ENCODE measurements at places on chromosomes 3 and 15.

DNA sequence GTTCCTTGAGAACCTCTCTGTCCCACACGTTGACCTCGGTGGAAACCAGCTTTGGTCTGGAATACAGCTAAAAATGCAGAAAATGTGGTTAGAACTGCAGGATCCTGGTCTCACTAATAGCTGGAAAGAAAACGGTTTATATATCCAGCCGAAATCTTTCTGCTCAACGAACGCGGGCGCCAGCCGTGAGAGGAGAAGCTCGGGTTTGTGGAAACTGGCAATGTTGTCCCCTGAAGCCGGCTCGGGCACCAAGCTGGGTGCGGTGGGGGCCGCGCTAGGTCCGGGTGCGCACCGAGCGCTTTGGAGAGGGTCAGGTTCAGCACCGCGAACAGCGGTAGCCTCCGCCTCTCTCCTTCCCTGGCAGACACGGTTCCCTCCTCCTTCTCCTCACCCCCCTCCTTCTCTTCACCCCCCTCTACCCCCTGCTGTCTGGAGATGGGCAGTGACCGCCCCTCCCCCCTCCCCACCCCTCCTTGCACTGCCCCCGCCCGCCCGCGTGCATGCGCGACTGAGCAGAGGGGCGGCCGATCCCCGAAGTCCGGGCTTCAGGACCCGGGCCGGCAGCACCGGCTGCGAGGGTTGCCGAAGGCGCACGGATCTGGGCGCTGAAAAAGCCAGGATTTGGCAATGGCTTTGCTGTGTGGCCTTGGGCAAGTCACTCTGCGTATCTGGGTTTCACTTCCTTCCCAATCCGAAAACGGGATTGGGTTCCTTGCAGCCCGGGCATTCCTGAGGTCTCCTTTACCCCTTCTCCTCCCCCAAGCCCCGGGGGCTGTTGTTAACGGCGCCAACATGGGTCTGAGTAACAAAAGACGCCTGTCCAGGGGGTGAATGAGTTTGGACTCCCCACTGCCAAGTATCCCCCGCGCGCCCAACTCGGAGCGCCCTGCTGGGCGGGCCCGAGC is at the start of gene SKOR1:
Gene SKOR1 (plus strand): TSS at position 534 of the 905 bp plus-strand sequence. CDS start 94 bp downstream, at position 628.
- DNase-seq: no peak

- no peak for DNase-seq
Measured at GRCh38 chr3:102159810-102160451, 274.9 kb upstream of the ZPLD1 start.

GRCh38 chr15:89912145-89912673 is 543 bp downstream of the ARPIN start:
- no peak for DNase-seq

DNA sequence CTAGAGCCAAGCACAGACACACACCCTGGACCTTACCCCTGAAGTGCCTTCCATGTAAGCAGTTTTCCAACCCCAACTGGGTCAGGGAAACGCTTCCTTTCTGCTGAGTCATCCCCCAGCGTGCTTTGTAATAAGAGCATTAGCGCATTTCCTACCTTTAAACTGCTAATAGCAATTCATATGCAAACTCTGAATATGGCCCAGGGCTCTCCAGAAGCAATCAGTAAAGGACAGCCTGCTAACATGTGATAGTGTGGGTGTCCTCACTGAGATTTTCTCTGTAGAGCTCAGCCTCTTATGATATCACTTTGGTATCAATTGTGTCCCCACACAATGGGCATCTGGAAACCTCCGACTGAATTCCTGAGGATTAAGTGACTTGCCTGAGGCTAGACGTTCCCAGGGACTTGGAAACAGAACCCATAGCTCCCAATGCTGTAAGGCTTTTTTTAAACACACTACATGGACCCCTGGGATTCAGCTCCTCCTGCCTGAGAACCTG is 5.6 kb downstream of the GABRB3 start:
- no peak for DNase-seq

DNA sequence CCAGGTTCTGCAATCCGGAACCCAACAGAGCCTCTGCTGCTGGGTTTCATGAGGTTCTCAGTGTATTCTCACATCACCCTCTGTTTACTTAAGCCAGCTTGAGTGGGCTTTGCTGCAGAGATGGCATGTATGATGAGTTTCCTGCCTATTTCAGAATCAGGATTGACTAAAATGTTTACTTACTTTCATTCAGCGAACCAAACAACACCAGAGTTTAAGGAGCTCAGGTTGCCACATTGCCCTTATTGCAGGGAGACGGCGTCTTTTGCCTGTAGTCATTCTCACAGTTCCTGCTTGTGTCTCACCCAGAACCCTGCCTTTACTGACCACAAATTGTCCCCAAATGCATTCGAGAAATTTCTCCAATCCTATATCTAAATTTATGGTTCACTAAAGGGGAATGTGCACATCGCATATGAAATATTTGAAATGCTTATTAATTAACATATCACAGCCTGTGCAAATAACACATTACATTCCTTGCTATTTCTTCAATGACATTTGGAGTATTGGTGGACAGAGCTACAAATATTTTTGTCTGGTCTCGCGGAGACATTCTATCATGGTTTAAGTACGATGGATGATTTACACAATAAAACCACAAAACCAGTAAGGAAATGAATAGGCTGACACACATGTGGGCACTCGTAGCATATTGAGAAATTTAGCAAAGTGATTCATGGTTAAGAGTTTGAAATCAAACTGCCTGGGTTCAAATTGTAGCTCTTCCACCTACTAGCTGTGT is 377.2 kb upstream of the CFAP20DC start:
- DNase-seq: no peak

DNA sequence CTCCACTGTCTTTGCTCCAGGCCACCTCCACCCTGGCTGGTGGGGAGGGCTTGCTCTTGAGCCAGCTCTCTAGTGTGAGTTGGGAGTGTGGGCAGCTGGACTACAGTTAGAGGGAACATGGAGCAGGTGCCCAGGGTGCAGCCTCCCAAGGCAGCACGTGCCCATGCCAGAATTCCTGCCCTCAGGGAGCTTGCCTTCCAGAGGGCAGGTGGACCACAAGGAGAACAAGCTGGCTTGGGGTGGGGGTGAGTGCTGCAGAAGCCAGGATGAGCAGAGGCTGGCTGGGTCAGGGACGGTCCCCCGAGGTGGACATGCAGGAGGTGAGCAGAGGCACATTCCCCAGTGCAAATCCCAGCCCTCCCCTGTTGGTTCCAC is 89.5 kb downstream of the VGLL4 start:
- DNase-seq: no peak

GRCh38 chr3:60456180-60456579 is 795.1 kb downstream of the FHIT start:
- no peak for DNase-seq

- DNase-seq: no peak
Measured at GRCh38 chr3:42090973-42091731, at the start of gene TRAK1. TRAK1 (plus strand) TSS chr3:42091357; CDS start chr3:42091470, 113 bp downstream.

DNA sequence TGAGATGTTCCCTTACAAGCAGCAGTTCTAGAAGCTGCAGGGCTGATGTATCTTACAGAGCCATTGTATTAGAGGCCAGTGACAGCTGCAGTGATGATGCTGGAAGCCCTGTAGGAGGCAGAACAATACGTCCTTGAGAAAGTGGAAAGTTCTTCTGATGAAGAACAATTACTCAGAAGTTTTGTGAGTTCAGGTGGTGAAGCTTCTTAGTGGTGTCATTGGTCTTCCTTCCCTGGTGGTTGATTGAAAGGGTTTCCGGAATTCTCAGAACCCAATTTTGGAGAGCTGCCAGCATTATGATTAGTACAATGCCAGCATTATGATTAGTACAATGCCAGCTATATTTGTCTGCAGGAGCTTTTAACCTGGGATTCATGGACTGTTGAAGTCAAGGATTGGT is 356.4 kb downstream of the MFSD1 start:
- DNase-seq: no peak

Data from naive thymus-derived CD8-positive, alpha-beta T cell (primary cell).